ENCODE measurements at places on chromosomes 2 and 18.
A peak's percentile ranks its signal among the peaks of the same experiment; 100 is the strongest.

- DNase-seq: no peak
These were observed 632.2 kb downstream of the SLC4A3 start for GRCh38 chr2:220259662-220260061.

- peak; percentile 86 for DNase-seq
These were observed 524 bp upstream of the SERTAD2 start for GRCh38 chr2:64654063-64654811.

DNA sequence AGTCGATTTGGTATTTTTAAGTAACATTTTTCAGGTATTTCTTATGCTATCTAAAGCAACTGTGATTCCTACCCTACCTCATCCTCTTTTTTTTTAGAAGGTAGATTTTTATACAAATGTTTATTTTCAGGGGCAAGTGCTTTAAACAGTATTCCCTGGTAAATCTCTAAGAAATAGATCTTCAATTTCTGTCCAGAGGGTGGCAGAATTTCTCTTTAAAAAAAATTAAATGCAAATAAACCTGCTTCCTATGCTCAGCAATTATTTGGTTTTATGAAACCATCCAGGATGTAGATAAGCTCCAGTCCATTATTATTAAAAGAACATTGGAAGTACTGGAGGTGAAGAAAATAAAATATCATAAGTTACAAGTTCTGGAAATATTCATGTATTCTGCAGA is 191.9 kb downstream of the MYO3B start:
- peak; percentile 48 for DNase-seq

GRCh38 chr2:86433137-86433536 is 8.0 kb upstream of the KDM3A start:
- no peak for DNase-seq

DNA sequence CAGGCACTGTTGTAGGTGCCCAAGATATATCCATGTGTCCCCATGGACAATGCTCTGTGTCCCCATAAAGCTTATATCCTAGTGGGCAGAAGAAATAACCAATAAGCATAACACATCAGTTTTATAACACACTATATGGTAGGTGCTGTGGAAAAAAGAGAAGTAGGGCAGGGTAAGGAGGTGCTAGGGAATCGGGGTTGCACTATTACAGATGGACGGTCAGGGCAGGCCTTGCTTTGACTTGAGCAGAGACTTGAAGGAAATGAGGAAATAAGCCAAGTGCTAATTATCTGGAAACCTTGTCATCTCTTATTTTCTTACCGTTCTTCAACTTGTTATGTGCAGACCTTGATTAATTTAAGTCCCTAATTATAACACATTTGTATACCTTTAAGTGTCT is 82.0 kb downstream of the PHLPP1 start:
- no peak for DNase-seq

GRCh38 chr2:50674876-50675275 is 357.1 kb downstream of the NRXN1 start:
- DNase-seq: no peak

DNA sequence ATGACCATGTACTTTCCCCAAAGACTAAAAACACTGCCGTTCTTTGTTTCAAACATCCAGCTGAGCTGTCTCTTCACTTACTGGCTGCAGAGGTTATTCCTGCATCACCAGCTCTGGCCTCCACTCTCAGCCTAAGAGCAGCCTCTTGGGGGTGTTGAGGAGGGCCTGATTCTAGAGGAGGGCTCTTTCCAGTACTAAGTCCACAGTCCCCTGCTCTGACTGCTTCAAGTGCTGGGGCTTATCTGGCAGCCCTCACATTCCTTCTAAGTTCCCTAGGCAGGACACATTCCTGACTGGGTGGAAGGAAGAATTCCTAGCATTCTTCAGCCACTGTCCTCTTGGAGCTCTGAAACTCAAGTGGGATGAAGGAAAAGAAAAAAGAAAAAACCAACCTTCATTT is 32.9 kb upstream of the EHBP1 start:
- DNase-seq: peak; percentile 60

DNA sequence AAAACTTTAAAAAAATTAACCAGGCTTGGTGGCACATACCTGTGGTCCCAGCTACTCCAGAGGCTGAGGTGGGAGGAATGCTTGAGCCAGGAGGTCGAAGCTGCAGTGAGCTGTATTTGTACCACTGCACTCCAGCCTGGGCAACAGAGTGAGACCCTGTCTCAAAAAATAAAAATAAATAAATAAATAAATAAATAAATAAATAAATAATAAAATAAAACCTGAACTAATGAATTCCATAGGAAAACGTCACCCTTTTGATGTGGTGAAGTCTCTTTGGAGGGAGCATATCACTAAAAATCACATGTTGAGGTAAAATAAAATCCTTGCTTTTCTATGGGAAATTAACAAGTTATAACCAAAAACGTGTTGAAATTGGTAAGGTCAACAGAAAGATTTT is 29.6 kb upstream of the ITGAV start:
- no peak for DNase-seq

GRCh38 chr18:46538376-46538775 is 118.6 kb downstream of the LOXHD1 start:
- DNase-seq: no peak

GRCh38 chr18:29326214-29326613 is 1149.3 kb upstream of the CDH2 start:
- no peak for DNase-seq

- DNase-seq: no peak
These were observed 940.4 kb downstream of the ERBB4 start for GRCh38 chr2:211598238-211598637.

DNA sequence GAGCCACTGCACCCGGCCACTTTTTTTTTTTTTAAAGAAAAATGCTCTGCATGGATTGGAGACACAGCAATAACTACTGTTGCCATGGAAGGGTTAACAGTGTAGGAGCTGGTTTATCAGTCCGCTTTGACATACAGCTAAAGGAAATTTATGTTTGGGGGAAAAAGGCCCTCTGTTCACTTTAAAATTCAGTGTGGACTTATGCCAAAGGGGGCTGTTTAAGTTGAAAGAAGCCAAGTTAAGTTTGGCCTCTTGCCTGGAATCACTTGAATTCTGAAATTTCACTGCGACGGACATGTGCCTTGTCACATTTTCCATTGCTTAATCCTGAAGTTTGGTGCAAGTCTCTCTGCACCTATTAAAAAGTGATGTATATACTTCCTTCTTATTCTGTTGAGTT is 3.1 kb downstream of the KCNE4 start:
- DNase-seq: peak; percentile 79

GRCh38 chr2:20919297-20919800 is 96.4 kb upstream of the LDAH start:
- DNase-seq: no peak

DNA sequence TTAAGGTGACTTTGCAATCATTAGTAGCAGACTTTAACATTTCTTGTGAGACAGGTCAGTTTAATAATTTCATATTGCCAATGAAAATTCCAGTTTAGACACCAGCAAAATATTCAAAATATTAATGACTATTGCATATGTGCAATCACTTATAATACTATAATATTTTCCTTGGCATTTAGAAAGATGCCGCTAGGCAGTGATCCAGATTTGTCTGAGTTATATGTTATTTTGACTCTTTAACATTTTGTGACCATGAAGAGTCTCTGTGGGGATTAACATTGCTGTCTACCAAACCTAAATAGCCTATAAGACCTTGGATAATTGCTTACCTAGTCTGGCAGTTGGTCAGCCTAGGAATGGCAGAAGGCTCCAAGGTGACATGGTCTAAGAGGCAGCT is 389.6 kb downstream of the THSD7B start:
- DNase-seq: no peak

DNA sequence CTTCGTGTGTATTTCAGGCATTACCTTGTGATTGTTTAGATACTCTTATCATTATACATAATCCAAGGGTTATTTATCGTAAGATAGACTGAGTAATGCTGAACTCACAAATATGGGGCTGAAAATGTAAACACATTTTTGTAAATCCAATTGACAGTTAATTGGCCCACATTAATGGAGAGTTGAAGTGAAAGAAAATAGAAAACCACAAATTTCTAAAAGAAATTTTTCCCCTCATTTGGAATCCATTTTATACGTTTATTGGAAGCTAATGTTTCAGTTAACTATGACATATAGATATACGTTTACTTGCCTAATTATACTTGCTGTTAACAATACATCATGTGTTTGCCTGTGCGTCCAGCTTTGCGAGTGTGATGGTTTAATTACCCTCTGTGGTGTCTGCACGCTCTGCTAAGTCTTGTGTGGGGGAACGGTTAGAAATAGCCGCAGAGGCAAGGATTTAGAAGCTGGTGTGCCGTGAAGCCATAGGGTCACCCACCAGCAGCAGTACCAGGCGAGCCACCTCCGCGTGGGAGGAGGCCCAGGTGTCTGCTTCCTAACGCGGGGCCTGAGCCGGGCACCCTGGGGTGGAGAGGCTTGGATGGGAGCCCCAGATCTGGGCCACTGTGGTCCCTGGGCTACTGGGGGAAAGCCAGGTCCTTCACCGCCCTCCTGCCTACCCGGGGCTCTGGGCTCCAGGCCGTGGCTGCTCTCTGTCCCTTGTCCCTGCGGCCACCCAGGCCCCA is 38.0 kb downstream of the TSHZ1 start:
- no peak for DNase-seq

DNA sequence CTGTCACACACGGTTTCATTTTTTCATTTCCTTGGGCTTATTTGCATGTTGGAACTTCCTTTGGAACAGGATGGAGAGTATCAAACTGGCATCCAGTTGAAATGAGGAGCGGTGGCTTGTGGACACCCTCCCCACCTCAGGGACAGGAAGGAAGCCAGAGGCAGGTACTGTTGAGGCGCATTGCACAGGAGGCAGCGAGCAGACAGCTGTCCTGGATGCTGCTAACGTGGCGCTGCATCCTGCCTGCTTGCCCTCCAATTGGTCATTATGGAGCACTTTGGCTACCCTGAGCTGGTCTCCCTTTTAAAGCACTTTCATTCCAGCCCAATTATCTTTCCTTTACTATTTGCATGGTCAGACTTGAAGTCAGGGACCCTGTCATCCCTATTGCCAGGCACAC is 80.7 kb upstream of the ITGA4 start:
- no peak for DNase-seq

GRCh38 chr18:3226048-3226447 is 6.3 kb upstream of the MYOM1 start:
- DNase-seq: no peak

GRCh38 chr2:188576651-188577050 is 285.0 kb downstream of the GULP1 start:
- peak; percentile 69 for DNase-seq

DNA sequence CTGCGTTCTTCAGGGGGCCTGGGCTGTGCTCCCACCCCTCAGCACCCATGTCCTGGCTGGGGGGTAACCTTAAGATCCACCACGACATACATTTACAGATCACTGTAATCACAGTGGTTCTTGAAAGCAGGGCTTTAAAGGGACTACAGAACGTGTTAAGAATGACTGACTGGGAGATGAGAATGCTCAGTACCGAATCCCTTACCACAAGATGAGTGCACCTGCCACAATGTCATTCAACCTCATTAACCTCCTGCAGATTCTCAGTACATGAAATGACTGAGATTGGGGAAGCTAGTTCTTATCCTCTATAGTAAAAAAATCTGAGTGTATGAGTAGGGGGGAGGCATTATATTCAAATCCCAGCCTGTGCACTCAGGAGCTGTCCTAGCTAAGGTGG is 10.5 kb upstream of the PIEZO2 start:
- DNase-seq: no peak

GRCh38 chr2:191247381-191248057 is 2.3 kb downstream of the MYO1B start:
- DNase-seq: peak; percentile 89

- DNase-seq: no peak
These were observed 4.3 kb downstream of the BIN1 start for GRCh38 chr2:127102521-127103242.

- no peak for DNase-seq
These were observed 1139.0 kb downstream of the SUCLG1 start for GRCh38 chr2:83320053-83320452.

GRCh38 chr18:39773646-39774045 is 2181.4 kb upstream of the PIK3C3 start:
- peak; percentile 30 for DNase-seq

DNA sequence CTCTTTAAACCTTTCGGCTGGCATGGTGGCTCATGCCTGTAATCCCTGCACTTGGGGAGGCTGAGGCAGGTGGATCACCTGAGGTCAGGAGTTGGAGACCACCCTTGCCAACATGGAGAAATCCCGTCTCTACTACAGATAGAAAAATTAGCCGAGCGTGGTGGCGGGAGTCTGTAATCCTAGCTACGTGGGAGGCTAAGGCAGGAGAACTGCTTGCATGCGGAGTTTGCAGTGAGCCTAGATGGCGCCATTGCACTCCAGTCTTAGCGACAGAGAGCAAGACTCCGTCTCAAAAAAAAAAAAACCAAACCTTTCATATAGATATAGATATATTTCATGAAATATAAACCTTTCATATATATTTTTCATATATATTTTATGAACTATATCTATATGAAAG is 864.7 kb downstream of the TRIB2 start:
- DNase-seq: no peak

DNA sequence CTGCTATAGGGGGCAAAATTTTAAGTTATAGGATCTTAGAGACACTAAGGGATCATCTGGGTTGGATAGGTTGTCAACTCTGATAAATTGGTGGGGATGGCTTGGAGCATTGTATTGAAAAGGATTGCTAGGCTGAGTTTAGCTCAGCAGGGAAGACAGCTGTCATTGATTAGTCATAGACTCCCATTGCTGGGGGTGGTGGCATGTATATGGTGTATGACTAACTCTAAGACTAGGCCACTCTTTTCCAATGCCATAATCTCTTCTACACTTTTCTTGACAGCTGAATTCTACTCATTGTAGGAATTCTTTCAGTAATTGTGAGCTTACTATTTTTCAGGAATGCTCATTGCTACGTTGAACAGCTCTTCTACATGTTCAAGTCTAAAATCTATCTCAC is 81.3 kb upstream of the PELI1 start:
- DNase-seq: peak; percentile 30

- DNase-seq: no peak
These were observed 281.1 kb upstream of the POU3F3 start for GRCh38 chr2:104572834-104573233.

DNA sequence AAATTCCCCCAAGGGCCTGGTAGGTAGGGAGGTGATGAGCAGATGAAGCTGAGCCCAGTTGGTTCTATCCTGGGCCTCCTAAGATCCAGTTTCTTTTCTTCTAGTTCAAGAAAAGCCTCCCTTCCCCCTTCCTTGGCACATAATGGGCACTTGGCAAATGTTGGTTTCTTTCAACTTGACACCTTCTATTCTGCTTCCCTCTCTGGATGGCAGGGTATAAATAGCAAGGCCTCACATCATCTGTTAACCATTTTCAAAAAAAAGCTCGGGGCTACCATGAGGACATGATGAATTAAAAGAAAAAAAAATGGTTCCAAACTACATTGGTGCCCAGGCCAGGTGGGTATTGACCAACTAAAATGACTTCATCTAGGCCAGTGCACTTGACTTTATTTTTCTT is 29.9 kb downstream of the CTAGE1 start:
- no peak for DNase-seq

DNA sequence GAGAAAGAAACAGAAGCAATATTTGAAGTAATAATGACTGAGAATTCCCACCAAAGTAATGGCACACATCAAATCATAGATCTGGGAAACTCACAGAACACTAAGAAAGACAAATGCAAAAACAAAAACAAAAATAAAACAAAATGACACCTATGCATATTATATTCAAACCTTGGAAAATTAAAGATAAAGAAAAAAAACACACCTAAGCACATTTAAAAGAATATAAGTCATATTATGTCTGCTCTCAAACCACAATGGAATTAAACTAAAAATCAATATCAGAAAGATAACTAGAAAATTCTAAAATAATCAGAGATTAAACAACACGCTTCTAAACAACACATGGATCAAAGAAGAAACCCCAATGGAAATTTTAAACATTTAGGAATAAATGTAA is 59.7 kb upstream of the GALNT5 start:
- DNase-seq: no peak

All from astrocyte of the spinal cord (primary cell).